ENCODE measurements at places on chromosomes 4 and X. TPM values are rescaled to one million over a fixed set of nuclear protein-coding genes. Genes with fewer than 3 reads are reported as not detected.

GRCh38 chr4:112889619-112890527, 159.6 kb upstream of the ANK2 start:
- no peak for DNase-seq

- DNase-seq: no peak
These were observed 169.1 kb downstream of the GUCY2F start for GRCh38 chrX:109312757-109313156.

DNA sequence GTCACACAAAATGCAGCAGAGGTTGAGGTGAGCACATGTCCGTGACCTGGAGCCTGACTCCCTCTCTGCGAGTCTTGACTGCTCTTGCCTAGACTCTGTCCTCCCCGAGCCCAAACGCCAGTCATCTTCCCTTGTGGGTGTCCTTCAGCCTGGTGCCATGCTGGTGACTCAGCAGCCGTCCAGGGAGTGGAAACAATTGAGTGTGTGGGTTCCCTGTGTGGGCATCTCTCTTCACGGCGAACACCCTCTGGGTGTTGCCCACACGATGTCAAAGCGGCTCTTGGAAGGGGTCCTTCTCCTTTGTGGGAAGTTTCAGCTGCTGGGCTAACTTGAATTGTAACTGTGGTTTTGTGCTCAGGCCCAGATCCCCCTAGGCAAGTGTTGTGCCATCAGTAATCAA, 17.5 kb upstream of the MSANTD1 start:
- no peak for DNase-seq

- DNase-seq: no peak
These were observed 116.7 kb upstream of the TMEM164 start for GRCh38 chrX:109886122-109886761.

DNA sequence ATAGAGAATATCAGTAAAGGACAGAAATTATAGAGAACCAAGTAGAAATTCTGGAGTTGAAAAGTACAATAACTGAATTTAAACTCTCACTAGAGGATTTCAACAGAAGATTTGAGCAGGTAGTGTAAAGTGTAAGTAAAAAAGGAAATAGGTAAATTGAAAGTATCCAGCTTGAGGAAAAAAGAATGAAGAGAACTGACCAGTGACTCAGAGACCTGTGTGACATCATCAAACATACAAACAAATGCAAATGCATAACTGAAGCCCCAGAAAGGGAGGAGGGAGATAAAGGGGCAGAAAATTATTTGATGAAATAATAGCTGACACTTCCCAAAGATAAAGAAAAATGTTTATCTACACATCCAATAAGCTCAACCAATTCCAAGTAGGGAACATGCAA, 8.3 kb upstream of the SPON2 start:
- no peak for DNase-seq

DNA sequence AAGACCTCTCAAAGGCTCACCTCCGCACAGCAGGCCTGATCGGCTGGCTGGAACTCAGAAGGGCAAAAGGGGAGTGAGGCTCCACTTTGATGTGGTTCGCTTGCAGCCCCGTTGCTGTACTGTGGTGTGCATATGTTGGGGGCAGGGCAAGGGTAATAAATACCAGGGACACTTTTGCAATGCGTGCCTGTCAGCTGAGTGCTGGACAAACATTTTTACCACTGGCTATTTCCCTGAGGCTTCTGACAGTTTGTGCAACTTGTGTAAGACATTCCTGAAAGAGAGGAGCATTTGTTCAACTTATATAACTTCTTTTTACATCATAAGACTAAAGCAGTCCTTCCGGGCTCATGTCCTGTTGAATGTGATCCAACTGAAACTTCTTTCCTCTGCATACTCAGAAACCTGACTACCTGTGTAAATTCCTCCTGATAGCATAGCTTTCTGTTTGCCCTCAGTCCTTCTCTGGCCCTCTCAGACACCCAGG, 82.3 kb downstream of the SPRY1 start:
- DNase-seq: no peak

- DNase-seq: no peak
These were observed 343.0 kb downstream of the OPHN1 start for GRCh38 chrX:68090266-68090665.

GRCh38 chrX:108257556-108257955, 166.0 kb downstream of the ATG4A start:
- no peak for DNase-seq

- DNase-seq: no peak
These were observed 76.9 kb downstream of the WFS1 start for GRCh38 chr4:6346373-6347110.

- no peak for DNase-seq
These were observed 6.0 kb upstream of the WDR13 start for GRCh38 chrX:48591255-48591791.

DNA sequence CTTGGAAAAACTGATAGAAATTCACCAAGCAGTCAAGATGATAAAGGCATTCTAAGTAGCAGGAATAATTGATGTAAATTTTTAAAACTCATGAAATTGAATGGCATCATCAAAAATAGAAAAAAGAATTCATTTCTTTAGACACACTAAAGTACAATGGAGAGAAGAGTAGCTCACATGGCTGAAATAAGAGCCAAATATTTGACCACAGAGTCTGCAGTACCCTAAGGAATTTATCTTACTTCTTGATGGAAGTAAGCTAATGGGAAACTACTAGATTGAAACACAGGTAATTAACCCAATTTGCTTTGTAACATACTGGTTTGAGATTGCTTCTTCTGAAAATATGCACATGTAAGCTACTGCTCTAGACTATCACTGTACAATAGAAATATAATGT, 70.8 kb upstream of the GPM6A start:
- DNase-seq: no peak

DNA sequence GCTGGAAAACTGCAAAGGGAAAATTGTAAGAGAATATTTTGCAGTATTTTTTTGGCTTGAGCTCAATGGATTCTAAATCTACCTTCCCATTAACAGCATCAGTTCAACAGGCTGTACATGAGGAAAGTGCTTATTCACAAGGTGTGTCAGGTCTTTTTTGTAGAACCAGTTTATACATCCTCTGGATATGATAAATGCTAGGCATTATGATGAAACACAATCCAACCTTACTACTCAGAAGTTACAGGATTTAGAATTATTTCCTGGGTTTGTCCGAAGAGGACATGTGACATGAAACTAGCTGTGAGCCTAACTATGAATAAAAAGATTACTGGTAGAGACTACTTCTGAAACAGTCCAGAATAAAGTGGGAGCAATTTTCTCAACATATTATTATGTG, 49.5 kb downstream of the ATXN3L start:
- no peak for DNase-seq

The CT45A2 gene
- not detected for polyA plus RNA-seq

The SCML1 gene
- 17.4 TPM for polyA plus RNA-seq

The ASB5 gene
- 0.11 TPM for polyA plus RNA-seq
